ENCODE measurements at places on chromosomes 12 and 14.

GRCh38 chr12:96263449-96263902 lies 69.3 kb downstream of the ELK3 start:
- no peak for DNase-seq

DNA sequence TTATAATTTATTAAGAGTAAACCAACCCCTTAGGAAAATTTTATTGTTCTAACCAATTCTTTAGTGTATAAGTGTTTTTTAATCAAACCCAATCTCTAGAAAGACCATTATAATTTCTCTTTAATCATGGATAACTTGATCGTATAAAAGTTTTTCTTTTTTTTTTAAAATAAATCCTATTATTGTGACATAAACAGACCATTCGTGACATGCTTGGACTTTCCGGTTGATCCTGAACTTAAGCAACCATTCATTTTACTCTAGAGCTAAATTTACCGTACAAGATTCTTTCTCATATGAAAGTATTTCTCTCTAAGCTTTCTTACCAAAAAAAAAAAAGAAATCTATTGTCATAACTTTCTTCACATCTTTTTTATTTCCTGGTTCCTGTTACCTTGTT lies 32.6 kb upstream of the SLC38A4 start:
- DNase-seq, result no peak

DNA sequence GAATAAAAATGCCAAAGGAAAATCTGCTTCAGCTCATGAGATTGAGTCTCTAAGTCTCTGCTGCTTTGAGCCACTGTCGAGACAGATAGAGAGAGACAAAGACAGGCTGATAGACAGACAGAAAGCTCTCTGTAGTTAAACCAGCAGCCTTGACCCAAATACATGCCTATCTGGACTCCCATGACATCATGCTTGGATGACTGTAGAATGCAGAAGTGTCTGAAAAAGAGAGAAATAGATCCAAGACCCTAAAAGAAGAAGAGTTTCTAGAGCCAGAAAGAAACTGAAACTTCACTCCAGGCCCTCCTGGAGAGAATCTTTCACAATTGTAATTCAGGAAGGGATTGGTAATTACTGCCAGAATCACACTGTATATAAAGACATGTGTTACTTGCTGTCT lies 122.6 kb upstream of the PLXNC1 start:
- no peak for DNase-seq

GRCh38 chr12:73998894-73999293 lies 538.7 kb upstream of the ATXN7L3B start:
- no peak for DNase-seq

GRCh38 chr14:21525962-21526671 lies at the start of gene SALL2:
Gene SALL2, minus strand, starts transcription at chr14:21526346. Its CDS starts 219 bp downstream, at chr14:21526127.
- DNase-seq, result peak; percentile 79

DNA sequence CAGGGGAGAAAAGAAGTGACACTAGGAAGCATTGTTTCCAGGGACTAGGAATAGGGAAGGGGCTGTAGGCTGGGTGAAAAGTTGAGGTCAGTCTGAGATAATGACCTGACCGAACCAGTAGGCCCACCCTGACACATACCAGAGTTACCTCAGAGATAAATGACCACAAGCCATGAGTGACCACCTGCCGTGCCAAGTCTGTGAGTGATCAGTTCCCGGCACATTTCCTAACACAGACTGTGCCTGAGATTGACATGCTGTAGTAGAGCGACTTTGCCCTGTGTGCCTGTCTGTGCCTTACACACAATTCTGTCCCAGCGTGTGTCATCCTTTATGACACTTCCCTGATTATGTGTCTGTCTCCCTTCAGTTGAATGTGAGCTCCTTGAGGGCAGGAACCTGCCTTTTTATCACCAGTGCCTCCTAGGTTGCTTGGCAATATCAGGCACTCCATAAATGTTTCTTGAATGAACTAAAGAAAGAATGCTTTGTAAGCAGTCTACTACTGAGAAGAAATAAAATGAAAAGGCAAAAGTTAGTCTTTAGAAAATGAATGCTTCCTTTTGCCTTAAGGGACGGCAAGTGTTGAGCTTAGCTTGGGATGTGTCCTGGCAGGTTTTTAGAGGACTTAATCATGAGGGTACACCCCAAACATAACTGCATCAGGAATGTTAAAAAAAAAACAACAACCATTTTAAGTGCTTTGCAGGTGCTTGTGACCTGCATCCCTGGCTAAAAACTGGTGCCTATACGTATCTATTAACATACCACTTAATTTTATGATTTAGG lies 9.6 kb upstream of the SSPN start:
- DNase-seq, result no peak

DNA sequence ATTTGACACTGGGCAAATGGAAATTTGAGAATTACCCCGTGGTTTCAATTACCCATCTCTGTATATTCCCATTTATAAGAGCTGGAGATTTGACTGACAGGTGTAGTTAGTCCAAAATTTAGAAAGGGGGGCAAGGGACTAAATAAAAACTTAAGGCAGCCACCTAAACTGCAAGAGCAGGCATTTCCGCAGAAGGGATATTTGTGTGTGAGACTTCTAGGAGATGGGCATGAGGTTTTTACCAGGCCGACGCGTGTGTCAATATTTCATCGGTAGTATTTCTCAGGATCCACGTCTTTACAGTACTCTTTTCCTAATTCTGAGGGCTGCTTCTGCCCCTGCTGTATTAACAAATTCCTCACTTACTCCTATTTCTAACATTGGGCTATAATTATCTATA lies 1.4 kb downstream of the FAR2 start:
- DNase-seq, result no peak

Data from NCI-H446 treated with DMSO at 0.1 percent for 48 hours (cell line).